WTC11 (cell line): ENCODE measurements at places on chromosomes 4 and X. TPM values are rescaled to one million over a fixed set of nuclear protein-coding genes. Genes with fewer than 3 reads are reported as not detected.

Gene RS1
- 0.07 TPM in 1 of 3 replicates, not detected in the others for total RNA-seq

Gene LRIT3
- total RNA-seq = 0.07 to 0.14 TPM (median 0.11 TPM) in 3 replicates

Gene RAB40AL
- total RNA-seq = 0.20 TPM in 1 of 3 replicates, not detected in the others

Gene TLR10
- 0.30 TPM in 1 of 3 replicates, not detected in the others for total RNA-seq

Gene ATP8A1
- 14.3 to 18.7 TPM (median 15.1 TPM) in 3 replicates for total RNA-seq

Gene EXOC1L
- total RNA-seq = not detected in 3 replicates

Gene VSIG4
- 0.24 to 0.41 TPM (median 0.25 TPM) in 3 replicates for total RNA-seq

Gene ZNF157
- total RNA-seq = 1.7 to 2.0 TPM (median 1.8 TPM) in 3 replicates

Gene UTP14A
- total RNA-seq = 15.8 to 17.4 TPM (median 16.4 TPM) in 3 replicates

GRCh38 chrX:31420302-31420701, 348.5 kb upstream of the FTHL17 start:
- no peak overlapping the region for H3K4me3 ChIP-seq
- H3K27me3 ChIP-seq = no peaks in the 10 kb centered on the region
- peaks cover 13% of the 10 kb centered on the region for H3K4me1 ChIP-seq
- H3K36me3 ChIP-seq = no peaks in the 10 kb centered on the region
- no peak overlapping the region for H3K27ac ChIP-seq

DNA sequence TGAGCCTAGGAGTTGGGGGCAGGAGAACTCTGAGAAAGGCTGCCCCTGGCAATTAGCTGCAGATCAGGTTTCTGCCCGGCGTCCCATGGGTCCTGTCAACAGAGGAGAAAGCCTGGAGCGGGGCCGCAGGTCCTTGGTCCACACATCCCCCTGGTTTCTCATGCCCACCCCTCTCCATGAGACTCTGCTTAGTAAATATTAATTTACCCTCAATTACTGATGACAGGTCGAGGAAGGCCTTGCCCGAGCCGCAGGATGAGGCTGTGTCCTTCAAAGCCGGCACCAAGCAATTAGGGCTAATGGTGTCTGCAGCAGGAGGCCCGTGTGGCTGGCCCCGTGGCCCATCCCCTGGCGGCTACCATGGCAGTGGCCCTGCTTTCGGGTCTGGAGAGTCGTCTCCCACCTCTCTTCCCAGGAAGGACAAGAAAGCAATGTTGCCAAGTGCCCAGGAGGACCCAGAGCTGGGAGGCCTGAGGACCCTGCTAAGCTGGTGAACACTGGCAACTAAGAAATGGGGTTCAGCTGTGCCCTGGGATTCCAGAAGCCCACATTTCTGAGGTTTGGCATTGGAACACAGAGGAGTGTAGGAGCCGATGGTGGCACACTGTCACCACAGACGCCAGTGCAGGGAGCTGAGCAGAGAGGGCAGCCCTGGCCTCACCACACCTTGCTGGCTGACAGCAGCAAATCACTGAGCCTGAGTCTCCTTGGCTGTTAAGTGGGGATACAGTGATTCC, 114.6 kb downstream of the CPZ start:
- H3K4me1 ChIP-seq = peaks cover 9% of the 10 kb centered on the region
- H3K36me3 ChIP-seq = no peaks in the 10 kb centered on the region
- H3K27ac ChIP-seq = no peak overlapping the region
- H3K27me3 ChIP-seq = no peaks in the 10 kb centered on the region
- DNase-seq = peak; percentile 10
- no peak overlapping the region for H3K4me3 ChIP-seq

DNA sequence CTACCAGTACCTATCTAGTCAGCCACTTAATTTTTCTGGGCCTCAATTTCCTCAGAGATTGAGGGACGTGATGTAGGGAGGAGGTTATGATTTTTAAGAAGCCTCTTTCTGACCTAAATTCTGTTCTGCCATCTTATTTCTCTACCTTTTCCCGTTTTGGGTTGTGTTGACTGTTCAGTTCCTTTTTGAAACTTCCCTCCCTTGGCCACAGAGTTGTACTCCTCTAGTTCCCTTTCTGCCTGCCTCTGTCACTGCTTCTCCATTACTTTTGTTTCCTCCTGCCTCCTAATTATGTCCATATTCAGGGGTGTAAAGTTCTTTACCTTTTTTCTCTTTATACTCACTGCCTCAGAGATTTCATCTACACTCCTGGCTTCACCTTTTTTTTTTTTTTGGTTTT, 25.4 kb downstream of the CLCN5 start:
- H3K27ac ChIP-seq = no peak overlapping the region
- DNase-seq = no peak
- H3K4me3 ChIP-seq = no peak overlapping the region
- no peaks in the 10 kb centered on the region for H3K36me3 ChIP-seq

- H3K27me3 ChIP-seq = peaks cover 12% of the 10 kb centered on the region
- no peak overlapping the region for H3K4me3 ChIP-seq
- no peak for DNase-seq
- peaks cover 48% of the 10 kb centered on the region for H3K4me1 ChIP-seq
- H3K36me3 ChIP-seq = no peaks in the 10 kb centered on the region
These were observed 103.6 kb upstream of the TEX13D start for GRCh38 chrX:124228849-124229248.

DNA sequence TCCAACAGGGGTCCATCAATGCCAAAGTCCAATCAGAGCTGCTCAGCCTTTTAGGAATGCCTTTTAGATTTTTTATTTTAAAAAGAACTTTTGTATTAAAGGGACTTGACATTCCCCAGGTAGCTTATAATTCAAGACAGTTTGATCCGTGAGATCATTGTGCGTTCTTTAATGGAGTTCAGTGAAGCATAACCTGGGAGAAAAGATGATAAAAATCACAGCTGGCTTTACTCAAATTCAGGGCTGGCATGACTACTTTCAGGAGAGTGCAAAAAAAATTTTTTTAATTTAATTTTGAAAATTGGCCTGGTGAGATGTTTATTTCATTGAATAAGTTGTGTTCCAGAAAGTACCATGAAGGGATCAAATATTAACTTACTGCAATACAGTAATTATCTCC, 118.2 kb downstream of the VCX2 start:
- no peak overlapping the region for H3K4me3 ChIP-seq
- no peaks in the 10 kb centered on the region for H3K27me3 ChIP-seq
- no peaks in the 10 kb centered on the region for H3K4me1 ChIP-seq
- no peak overlapping the region for H3K27ac ChIP-seq
- H3K36me3 ChIP-seq = no peaks in the 10 kb centered on the region

DNA sequence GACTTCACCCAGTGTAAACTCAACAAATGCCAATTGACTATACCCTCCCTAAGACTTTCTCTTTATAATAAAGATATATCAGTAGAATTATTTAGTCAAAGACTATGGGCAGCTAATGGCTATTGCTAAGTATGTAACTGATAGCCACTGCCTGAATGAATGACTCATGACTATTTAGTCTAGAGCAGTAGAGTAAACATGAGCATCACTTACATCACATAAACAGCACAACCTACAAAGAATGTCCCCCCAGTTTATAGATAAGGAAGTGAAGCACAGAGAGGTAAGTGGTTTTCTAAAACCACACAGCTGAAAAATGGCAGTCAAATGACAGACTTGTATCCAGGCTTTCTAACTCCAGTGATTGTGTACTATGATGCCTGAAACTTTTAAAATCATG, 507.0 kb downstream of the PPARGC1A start:
- no peaks in the 10 kb centered on the region; the same call in 1 of the 2 replicates for H3K4me1 ChIP-seq
- no peak overlapping the region for H3K4me3 ChIP-seq
- no peaks in the 10 kb centered on the region for H3K27me3 ChIP-seq
- DNase-seq = no peak
- no peak overlapping the region for H3K27ac ChIP-seq
- H3K36me3 ChIP-seq = no peaks in the 10 kb centered on the region

GRCh38 chr4:29081234-29081955, 1638.8 kb upstream of the PCDH7 start:
- H3K36me3 ChIP-seq = no peaks in the 10 kb centered on the region
- H3K4me3 ChIP-seq = no peak overlapping the region
- H3K27me3 ChIP-seq = no peaks in the 10 kb centered on the region
- H3K4me1 ChIP-seq = no peaks in the 10 kb centered on the region
- H3K27ac ChIP-seq = no peak overlapping the region

- peaks cover 23% of the 10 kb centered on the region for H3K4me1 ChIP-seq
- no peak for DNase-seq
- no peak overlapping the region for H3K4me3 ChIP-seq
These were observed 158.8 kb downstream of the PPARGC1A start for GRCh38 chr4:23730998-23731397.

DNA sequence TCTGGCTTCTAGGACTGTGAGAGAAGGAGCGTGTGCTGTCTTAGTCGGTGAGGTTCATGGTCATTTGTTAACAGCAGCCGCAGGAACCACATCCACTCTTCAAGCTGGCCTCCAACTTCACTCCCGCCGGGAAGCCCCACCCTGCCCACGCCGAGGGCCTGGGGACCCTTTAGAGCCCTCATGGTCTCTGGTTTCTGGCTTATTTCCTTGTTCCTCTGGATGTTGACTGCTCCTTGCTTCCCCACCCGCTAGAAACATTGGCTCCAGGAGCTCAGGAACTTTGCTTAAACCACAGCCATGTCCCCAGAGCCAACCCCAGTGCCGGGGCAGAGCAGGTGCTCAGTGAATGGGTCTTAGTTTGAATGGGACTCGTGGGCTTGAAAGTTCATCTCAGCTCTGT, 40.8 kb downstream of the HTRA3 start:
- DNase-seq = peak; percentile 5
- peaks cover 7% of the 10 kb centered on the region for H3K4me1 ChIP-seq
- H3K27ac ChIP-seq = no peak overlapping the region
- H3K27me3 ChIP-seq = peaks cover 2% of the 10 kb centered on the region; the same call in 1 of the 2 replicates
- no peaks in the 10 kb centered on the region for H3K36me3 ChIP-seq

DNA sequence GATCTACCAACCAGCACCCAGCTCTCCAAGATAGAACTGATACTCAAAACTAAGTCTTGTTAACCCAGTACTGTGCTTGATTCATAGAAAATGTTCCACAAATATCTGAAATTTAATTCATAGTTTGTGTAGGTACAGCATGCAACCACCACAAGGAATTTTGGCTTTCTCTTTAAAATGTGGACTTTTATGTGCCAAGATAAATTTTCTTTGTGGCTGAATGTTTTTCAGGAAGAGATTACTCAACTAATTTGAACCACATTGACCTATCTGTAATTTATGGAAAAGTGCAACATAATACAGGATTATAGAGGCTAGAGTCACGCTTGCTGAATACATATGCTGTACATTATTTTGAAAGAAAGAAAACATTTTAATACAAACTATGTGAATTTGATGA, 730.8 kb downstream of the IL1RAPL1 start:
- no peak overlapping the region for H3K4me3 ChIP-seq
- no peaks in the 10 kb centered on the region for H3K36me3 ChIP-seq
- peaks cover 36% of the 10 kb centered on the region for H3K4me1 ChIP-seq
- peaks cover 21% of the 10 kb centered on the region for H3K27me3 ChIP-seq

DNA sequence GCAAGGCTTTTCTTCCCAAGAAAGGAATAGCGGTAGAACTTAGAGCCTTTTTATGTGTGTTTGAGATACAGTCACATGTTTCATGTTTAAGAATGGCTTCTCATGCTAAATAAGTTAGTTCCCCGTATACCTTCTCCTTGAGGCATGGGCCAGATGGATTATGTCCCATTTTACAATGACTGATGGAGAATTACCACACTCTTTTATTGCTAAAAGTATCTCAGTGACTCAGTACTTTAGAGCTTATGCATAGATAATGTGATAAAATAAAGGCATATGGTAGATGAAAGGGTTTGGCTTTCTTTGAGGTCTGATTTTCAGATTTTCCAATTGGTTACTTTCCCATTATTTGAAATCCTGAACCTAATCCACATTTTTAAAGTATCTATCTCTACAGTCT, 121.8 kb upstream of the BMPR1B start:
- no peaks in the 10 kb centered on the region for H3K36me3 ChIP-seq
- no peaks in the 10 kb centered on the region for H3K27me3 ChIP-seq
- H3K4me3 ChIP-seq = no peak overlapping the region
- H3K4me1 ChIP-seq = peaks cover 4% of the 10 kb centered on the region; the same call in 1 of the 2 replicates

DNA sequence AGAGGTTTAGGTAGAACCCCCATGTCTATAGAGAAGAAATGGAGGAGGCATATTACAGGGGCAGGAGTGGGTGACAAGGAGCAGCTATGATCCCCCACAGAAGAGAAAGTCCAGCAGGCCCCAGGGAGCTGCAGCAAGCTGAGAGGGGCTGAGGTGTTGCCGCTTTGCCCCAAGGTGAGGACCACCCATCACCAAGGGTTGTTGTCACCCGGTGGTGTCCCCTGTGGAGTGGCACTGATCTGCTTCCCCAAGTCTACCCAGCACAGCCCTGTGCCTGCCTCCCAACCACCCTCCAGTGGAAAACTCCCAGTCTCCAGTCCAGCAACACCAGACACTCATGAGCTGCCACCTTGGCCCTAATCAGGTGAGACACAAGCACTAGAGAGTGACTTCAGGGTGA, 149.3 kb upstream of the NOCT start:
- no peak overlapping the region for H3K27ac ChIP-seq
- H3K27me3 ChIP-seq = no peaks in the 10 kb centered on the region
- no peak overlapping the region for H3K4me3 ChIP-seq

DNA sequence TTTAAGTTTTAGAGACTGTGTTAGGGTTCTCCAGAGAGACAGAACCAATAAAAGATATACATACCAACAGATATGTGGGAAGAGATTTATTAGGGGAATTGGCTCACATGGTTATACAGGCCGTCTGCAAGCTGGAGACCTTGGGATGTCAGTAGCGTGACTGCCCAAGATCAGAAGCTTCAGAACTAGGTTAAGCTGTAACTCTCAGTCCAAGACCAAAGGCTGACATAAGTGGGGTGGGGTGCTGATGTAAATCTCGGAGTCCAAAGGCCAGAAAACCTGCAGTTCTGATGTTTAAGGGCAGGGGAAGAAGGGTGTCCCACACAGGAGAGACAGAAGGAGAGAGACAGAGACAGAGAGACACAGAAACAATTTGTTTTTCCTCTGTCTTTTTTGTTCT, 10.5 kb downstream of the CLDN34 start:
- H3K4me1 ChIP-seq = peaks cover 29% of the 10 kb centered on the region
- H3K4me3 ChIP-seq = no peak overlapping the region

DNA sequence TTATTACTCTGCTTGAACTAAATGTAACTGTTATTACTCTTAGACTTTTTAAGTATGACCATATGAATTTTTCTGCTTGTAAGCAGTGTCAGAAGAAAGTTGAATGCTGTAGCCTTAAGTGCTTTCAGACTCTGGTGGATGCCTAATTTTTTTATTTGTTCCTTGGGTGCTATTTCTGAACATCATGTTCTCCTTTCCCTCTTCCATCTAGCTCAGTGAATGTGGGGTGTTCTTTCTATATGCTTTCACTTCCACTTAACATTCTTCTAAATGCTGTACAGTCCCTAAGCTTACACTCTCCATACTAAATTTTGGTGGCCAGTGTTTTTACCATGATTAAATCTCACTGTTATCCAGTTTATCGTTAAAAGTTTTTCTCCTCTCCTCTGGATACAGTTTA, 3.6 kb downstream of the DCK start:
- peaks cover 47% of the 10 kb centered on the region for H3K4me1 ChIP-seq
- no peak overlapping the region for H3K4me3 ChIP-seq
- H3K27ac ChIP-seq = no peak overlapping the region
- no peaks in the 10 kb centered on the region for H3K27me3 ChIP-seq
- DNase-seq = no peak

GRCh38 chr4:80268081-80268823, 1.8 kb downstream of the FGF5 start:
- H3K27ac ChIP-seq = no peak overlapping the region
- DNase-seq = peak; percentile 35
- peaks cover 93% of the 10 kb centered on the region for H3K27me3 ChIP-seq
- peaks cover 52% of the 10 kb centered on the region for H3K4me1 ChIP-seq

GRCh38 chrX:70433848-70434351, 10.7 kb upstream of the DLG3 start:
- H3K4me1 ChIP-seq = peaks cover 16% of the 10 kb centered on the region
- H3K27me3 ChIP-seq = peaks cover 10% of the 10 kb centered on the region
- H3K4me3 ChIP-seq = peak overlapping the region; percentile 91
- H3K36me3 ChIP-seq = peaks cover 5% of the 10 kb centered on the region; the same call in 1 of the 2 replicates
- peak; percentile 78 for DNase-seq

- no peak overlapping the region for H3K27ac ChIP-seq
- H3K4me1 ChIP-seq = peaks cover 11% of the 10 kb centered on the region
- peaks cover 6% of the 10 kb centered on the region for H3K27me3 ChIP-seq
- H3K36me3 ChIP-seq = no peaks in the 10 kb centered on the region
These were observed 150.2 kb upstream of the MAMLD1 start for GRCh38 chrX:150212672-150213480.
